ENCODE measurements at places on chromosomes 2 and 18. TPM values are rescaled to one million over a fixed set of nuclear protein-coding genes. Genes with fewer than 3 reads are reported as not detected.

GRCh38 chr2:207603486-207603885 lies 21.7 kb downstream of the METTL21A start:
- no peak for DNase-seq

The PKP4 gene
- total RNA-seq, result 35.6 TPM

The EVA1A gene
- 2.3 TPM for total RNA-seq

DNA sequence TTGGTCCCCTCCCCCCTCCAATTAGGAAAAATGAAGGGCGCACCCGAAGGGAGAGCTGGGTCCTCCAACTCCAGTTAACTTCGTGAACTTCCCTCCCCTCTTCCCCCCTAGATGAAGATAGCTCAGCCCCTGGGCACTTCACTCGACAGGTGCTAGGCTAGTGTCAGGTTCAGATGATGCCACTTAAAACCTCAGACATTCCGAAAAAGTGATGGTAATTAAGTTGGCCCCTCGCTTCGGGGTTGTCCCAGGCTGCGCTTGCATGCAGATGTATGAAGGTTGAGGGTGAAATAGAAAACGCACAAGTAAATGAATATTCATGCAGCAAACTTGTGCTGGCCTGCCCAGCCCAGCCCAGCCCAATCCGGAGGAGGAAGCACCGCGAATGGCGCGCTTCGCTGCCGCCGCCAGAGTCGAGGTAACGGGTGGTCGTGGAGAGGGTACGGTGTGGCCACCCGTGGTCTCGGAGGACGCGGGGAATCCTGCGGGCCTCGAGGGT lies 3.0 kb upstream of the GBX2 start:
- no peak for DNase-seq

DNA sequence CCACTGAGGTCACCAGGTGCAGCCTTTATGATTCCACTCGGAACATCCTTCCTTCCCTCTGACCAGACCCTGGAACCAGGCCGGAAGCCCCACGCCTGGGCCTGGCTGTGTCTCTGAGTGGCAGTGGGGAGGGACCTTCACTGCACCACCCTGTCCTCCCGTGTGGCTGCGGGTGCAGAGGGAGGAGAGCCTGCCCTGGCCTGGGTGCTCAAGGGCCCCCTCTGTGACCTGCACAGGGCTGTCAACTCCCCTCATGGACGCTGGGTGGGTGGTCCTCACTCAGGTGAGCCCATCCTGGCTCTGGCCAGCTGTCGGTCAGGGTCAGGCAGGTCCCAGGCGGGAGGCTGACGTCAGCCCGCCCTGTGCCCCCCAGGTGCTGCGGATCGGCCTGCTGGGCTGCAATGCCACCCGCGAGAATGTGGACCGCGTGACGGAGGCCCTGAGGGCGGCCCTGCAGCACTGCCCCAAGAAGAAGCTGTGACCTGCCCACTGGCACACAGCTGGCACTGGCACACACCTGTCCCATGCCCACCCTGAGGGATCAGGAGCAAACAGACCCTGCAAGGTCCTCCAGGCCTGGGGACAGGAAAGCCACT lies 9.8 kb downstream of the AGXT start:
- DNase-seq, result no peak

- no peak for DNase-seq
These were observed 124.9 kb downstream of the NRP2 start for GRCh38 chr2:205807229-205807628.

- DNase-seq, result no peak
These were observed 65.9 kb upstream of the CAVIN2 start for GRCh38 chr2:191912764-191913163.

GRCh38 chr2:113876503-113877387 lies 13.1 kb upstream of the ACTR3 start:
- no peak for DNase-seq

GRCh38 chr2:74425523-74425922 lies 4.0 kb downstream of the WDR54 start:
- DNase-seq, result peak; percentile 11

DNA sequence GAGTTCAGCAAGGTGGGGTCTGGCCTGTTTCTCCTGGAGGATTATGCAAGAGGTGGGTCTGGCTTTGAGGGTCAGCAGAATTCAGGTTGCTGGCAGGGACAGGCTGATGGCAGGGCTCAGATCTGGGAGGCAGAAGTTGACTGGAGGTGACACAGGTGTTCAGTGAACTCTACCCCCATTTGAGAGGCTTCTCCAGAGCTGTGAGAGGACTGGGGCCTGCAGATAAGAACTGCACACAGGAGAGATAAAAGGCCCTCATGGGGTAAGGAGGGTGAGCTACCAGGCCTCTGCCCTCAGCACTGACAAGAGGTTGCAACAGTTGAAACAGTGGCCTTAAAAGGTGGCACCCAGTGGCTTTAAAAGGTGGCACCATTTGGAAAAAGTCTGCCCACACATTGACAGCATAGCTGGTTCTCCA lies 13.1 kb downstream of the MOCOS start:
- no peak for DNase-seq

DNA sequence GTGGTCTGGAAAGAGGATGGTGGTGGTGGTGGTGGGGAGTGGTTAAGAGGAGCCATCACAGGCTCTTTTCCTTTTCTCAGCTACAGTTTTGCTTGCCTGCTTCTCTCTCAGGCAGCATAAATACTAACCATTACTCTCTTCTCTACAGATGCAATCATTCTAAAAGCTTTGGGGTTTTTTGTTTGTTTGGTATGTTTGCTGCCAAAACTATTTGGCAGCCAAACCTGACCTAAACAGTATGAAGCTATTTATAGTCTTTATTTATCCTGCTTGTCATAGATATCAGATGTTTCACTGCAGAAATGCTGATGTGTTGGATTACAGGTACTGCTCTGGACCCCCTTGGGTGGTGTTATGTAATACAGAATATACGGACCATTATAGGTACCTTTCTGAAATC lies 15.3 kb downstream of the SIX3 start:
- no peak for DNase-seq

- no peak for DNase-seq
These were observed 135.8 kb downstream of the CELF4 start for GRCh38 chr18:37429791-37430190.

- no peak for DNase-seq
These were observed 390.0 kb downstream of the MEIS1 start for GRCh38 chr2:66824926-66825325.

The EVX2 gene
- total RNA-seq, result not detected

GRCh38 chr2:238021327-238021726 lies 39.5 kb upstream of the SCLY start:
- no peak for DNase-seq

The COL6A3 gene
- 253 TPM for total RNA-seq

The BOLL gene
- not detected for total RNA-seq

DNA sequence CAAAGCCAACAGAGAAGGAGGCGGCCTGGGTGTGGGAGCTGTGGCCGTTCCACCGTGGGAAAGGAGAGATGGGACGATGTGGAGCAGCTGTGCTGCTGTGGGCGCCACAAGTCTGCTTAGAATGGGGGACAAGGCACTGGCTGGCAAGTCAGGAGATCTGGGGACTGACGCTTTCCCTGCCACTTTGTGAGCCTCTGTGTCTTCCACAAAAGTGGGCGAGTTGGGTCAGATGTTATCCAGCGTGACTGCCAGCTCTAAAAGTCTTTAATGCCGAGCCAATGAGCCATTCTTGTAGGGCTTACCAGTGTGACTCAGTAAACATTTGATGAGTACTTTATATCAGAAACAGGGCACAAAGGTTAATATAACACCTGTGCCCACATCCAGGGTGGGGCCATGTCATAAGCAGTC lies 113.6 kb upstream of the MGAT5 start:
- DNase-seq, result no peak

DNA sequence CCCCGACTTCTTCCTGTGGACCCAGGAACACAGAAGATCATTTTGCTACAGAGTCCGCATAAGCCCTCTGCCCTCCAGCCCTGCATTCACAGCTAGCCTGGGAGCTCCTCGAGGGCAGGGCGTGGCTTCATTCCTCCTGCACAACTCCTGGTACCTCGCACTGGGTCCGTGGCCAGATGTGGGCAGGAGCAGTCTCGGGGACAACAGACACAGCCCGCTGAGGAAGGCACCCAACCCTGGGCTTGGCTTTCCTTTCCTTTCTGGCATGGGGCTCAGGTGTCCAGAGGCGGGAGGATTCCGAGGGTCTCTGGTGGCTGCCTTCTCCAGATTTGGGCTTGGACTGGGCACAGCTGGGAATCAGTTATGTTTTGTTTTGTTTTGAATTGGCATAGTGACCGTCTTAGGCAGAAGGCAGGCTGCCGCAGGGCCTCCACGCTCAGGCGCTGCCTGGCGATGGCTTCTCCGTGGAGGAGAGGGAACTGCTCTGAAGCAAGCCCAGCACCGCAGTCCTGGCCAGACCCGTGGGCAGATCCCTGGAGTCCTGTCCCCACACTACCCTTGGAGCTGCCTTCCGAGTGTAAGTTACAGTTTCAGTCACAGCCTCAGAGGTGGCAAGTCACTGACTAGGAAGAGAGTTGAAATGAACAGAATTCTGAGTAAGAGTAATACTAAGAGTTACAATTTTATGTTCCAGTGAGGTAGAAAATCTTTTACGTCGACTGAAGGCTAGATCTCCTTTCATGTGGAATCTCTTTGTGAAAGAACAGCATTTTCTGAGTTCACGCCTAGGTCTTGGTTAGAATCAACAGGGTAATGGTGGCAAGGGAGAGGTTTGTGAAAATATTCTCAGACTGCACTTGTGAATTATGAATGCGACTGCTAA lies 47.9 kb downstream of the LDLRAD4 start:
- peak; percentile 37 for DNase-seq

DNA sequence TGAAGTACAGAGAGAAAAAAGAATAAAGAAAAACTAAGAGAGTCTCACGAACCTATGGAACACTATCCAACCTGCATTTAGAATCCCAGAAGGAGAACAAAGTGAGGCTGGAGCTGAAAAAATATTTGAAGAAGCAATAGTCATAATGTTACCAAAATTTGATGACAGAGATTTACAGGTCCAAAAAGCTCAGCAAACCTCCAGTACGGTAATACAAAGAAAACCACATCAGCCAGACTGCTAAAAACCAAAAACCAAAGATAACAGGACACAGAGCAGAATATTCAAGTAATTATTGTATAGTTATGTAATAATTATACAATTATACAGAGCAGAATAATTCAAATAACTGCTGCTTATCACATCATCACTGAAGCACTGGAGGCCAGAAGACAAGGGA lies 23.7 kb downstream of the ATL2 start:
- no peak for DNase-seq

The NOP58 gene
- total RNA-seq, result 77.6 TPM

- DNase-seq, result no peak
These were observed 105.6 kb downstream of the HNRNPLL start for GRCh38 chr2:38496927-38497669.

DNA sequence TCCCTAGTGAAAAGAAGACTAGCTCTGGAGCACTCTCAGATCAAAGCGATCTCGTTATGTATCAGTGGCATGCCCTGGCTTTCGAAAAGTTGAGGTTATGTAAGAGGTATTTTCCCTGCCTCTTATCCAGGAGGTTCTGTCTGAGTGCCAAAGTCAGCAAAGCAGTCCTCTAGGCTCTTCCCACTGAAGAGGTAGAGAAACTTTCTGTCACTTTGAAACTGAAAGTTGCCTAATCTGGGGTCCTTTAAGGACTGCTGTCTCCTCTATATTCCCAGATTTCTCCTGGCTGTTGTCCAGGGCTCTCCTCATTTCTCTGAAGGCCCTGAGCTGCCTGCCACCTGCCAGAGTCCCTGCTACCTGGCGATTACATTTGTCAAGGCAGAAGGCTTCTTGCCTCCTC lies 96.3 kb downstream of the B3GNT2 start:
- DNase-seq, result no peak

The SLC9A4 gene
- 1.2 TPM for total RNA-seq

DNA sequence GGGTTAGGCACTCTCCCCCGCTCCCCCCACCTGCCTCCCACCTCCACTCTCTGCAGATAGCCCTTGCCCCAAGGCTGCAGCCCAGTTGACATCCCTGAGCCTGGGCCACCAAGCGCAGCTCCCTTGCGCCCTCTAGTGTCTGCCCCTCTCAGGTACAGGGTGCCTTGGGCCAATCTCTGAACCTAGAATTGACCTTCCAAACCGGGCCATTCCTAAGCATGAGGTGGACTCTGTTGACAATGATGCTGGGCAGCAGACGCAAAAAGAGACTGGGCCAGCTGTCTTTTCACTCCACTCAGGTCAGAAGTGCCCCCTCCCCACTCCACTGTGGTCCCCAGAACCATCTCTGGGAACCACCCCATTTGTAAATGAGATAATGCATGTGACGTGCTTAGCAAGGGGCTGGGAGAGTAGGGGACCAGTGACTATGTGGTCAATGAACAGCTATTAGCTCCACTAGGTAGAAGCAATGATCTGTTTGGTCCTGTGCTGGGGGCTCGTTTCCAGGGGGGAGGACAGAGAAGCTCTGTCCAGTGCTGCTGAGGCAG lies 43.3 kb upstream of the PLB1 start:
- peak; percentile 68 for DNase-seq

GRCh38 chr2:116132833-116133232 lies 1681.7 kb upstream of the DDX18 start:
- DNase-seq, result no peak

DNA sequence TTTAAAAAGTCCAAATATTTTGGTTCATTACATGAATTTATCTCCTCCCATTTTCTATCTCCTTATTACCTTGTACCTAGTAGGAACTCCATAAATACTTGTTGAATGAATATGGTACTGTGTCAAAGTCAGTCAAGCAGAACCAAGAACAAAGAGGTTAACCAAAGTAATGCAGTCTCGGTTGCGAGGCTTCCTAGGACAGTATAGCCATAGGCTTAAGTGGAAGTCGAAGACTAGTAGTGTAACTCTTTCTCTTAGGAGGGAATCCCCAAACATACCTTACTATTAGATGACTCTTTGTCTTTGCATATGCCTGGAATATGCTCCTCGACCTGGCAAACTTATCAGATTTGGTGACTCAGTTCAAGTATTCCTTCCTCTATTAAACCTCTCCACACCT lies 4.8 kb downstream of the LIPT1 start:
- no peak for DNase-seq

GRCh38 chr2:200613692-200614091 lies 27.9 kb downstream of the AOX1 start:
- DNase-seq, result no peak

The DNAJC5G gene
- not detected for total RNA-seq

The SOX11 gene
- total RNA-seq, result not detected

The VWC2L gene
- total RNA-seq, result not detected

The OR6B2 gene
- total RNA-seq, result not detected

The SPTBN1 gene
- total RNA-seq, result 189 TPM

The LIMS1 gene
- total RNA-seq, result 166 TPM

The TNFAIP6 gene
- total RNA-seq, result 0.88 TPM

The TEX261 gene
- total RNA-seq, result 46.2 TPM

- DNase-seq, result no peak
These were observed 14.7 kb downstream of the DAPL1 start for GRCh38 chr2:158809816-158810215.

DNA sequence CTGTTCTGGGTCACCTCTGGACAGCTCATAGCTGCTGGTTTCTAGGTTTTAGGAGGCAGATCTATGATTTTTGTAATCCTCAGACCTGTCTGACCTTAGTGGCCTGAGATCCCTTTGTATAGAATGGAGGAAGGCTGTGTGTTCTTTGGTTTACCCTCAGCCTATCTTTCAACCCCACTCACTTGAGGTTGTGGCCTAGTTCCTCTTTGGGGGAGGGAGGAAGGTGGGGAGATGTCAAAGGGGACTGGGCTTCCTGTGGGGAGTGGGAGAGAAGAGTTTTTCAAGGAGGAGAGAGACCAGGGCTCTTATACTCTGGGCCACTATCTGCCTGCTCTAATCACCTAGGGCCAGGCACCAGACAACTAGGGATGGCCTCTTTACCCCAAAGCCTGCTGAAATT lies 28.5 kb downstream of the SEMA4F start:
- no peak for DNase-seq

- DNase-seq, result no peak
These were observed 330.1 kb downstream of the MYCN start for GRCh38 chr2:16270441-16270840.

- no peak for DNase-seq
These were observed 200.0 kb downstream of the ZNF407 start for GRCh38 chr18:74797577-74798151.

- DNase-seq, result no peak
These were observed 2.4 kb downstream of the OSBPL1A start for GRCh38 chr18:24395049-24395795.
